Breast epithelium (tissue), 4 donors: ENCODE measurements at places on chromosomes 7 and 10. TPM values are rescaled to one million over a fixed set of nuclear protein-coding genes. Genes with fewer than 3 reads are reported as not detected.

The SEMA3E gene
- 13.5 TPM for total RNA-seq

The PLXNA4 gene
- total RNA-seq, result 26.2 TPM

The PON1 gene
- total RNA-seq, result 0.29 TPM

GRCh38 chr10:108631332-108631731 lies 1292.0 kb downstream of the XPNPEP1 start:
- H3K4me3 ChIP-seq, result no peak overlapping the region
- no peaks in the 10 kb centered on the region for H3K36me3 ChIP-seq
- no peaks in the 10 kb centered on the region for H3K27me3 ChIP-seq

- H3K4me3 ChIP-seq, result no peak overlapping the region
- peaks cover 4% of the 10 kb centered on the region for H3K36me3 ChIP-seq
- no peak for DNase-seq
- H3K27ac ChIP-seq, result no peak overlapping the region
- no peaks in the 10 kb centered on the region for H3K4me1 ChIP-seq
Observed at GRCh38 chr10:69007260-69007659, 18.7 kb downstream of the KIFBP start.

DNA sequence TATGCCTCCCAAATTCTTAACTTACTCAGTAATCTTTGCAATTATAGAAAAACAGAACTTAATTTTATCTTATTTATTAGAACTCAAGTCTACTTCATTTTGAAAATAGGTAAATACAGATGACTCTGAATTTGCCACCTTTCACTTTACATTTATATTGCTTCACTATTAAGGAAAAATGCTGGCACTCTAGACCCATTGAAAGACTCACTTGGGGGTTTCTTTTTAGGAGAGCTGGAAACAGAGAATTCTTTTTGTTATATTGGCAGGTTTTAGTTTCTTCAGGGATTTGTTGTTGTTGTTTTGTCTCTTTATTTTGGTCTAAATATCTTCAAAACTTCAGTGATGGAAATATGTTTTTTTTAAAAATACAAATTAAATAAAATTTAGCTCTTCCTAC lies 111.1 kb downstream of the RUNDC3B start:
- no peaks in the 10 kb centered on the region for H3K36me3 ChIP-seq
- no peak for DNase-seq
- H3K4me3 ChIP-seq, result no peak overlapping the region
- no peak overlapping the region for H3K27ac ChIP-seq
- H3K4me1 ChIP-seq, result no peaks in the 10 kb centered on the region

- H3K27ac ChIP-seq, result no peak overlapping the region
- no peak for DNase-seq
- H3K27me3 ChIP-seq, result no peaks in the 10 kb centered on the region
- no peaks in the 10 kb centered on the region for H3K4me1 ChIP-seq
- H3K36me3 ChIP-seq, result no peaks in the 10 kb centered on the region
- H3K4me3 ChIP-seq, result no peak overlapping the region
Observed at GRCh38 chr7:91710881-91711280, 169.6 kb downstream of the MTERF1 start.

DNA sequence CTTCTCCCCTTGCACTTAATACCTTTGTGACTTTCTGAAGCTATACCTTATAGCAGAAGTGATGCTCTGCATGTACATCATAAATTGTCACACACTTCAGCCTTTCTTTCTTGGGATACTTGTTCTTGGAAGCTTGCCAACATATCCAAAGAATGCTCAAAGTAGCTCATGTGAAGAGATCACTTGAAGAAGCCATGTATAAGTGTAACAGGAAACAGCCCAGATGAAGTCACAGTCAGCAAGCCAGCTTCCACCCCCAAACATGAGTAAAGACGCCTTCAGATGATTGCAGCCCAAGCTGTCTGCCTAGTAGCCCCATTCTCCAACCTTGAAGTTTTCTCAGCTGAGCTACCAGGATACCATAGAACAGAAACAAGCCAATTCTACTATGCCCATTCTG lies 50.9 kb downstream of the DGKB start:
- H3K27me3 ChIP-seq, result no peaks in the 10 kb centered on the region
- H3K4me3 ChIP-seq, result no peak overlapping the region
- no peaks in the 10 kb centered on the region for H3K36me3 ChIP-seq
- no peak for DNase-seq
- H3K27ac ChIP-seq, result no peak overlapping the region

The LEP gene
- total RNA-seq, result 41.6 TPM

GRCh38 chr10:87880336-87880735 lies 16.9 kb downstream of the PTEN start:
- DNase-seq, result no peak
- no peaks in the 10 kb centered on the region for H3K27me3 ChIP-seq
- no peak overlapping the region for H3K27ac ChIP-seq

DNA sequence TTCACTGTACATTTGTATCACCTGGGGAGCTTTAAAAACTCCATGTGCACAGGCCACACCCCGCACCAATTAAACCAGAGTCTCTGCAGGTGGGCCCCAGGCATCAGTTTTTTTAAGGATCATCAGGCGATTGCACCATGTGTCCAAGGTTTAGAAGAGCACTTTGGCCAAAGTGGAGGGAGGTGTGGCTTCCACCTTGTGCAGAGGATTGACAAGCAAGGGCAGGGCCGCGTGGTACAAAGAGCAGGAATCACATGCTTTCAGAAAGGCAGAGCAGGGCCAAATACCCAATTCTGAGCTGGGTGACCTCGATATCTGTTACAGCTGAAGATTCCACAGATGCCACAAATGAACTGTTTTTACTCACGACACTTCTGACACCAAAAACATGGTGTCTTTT lies 52.4 kb downstream of the NOC3L start:
- no peaks in the 10 kb centered on the region for H3K27me3 ChIP-seq
- H3K4me1 ChIP-seq, result no peaks in the 10 kb centered on the region

GRCh38 chr10:33214174-33214573 lies 120.3 kb downstream of the NRP1 start:
- no peaks in the 10 kb centered on the region for H3K4me1 ChIP-seq
- no peak overlapping the region for H3K4me3 ChIP-seq
- no peaks in the 10 kb centered on the region for H3K36me3 ChIP-seq
- no peak overlapping the region for H3K27ac ChIP-seq
- no peak for DNase-seq

The BET1 gene
- total RNA-seq, result 31.8 TPM

DNA sequence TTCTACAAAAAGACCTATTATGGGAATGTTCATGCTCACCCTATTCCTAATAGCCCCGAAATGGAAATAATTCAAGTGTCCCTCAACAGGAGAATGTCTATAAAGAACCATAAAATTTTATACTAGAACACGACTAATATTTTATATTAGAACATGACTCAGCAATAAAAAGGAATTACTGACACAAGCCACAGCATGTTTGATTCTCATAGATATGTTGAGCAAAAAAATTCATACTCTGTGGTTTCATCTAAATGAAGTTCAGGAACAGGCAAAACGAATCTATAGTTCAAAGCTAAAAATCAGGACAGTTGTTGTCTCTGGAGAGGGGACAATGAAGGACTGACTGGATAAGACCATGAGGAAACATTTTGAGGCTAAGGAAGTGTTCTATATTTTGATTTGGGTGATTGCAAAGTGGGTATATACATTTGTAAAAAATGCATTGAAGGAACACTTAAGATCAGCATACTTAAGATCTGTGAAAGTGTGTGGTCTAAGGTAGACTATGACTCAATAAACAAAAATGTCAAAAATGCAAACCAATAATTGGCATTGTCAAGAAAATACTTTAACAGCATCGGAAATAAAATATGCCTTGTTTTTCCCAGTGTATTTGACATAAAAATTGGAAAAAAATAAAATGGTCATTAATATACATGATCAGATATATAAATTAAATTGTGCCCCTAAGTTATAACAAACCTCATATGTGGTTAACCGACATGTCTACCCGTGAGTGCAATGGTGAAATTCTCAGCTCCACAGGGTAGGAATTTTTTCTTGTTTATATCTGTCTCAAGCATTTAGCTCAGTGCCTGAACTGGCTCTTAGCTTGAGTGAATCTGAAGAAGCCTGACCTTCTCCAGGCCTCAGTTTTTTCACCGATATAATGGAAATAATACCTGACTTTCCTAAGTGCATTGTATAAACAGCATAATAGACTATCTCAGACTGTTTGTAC lies 124.9 kb upstream of the CTTNBP2 start:
- DNase-seq, result no peak
- H3K27me3 ChIP-seq, result no peaks in the 10 kb centered on the region
- H3K4me1 ChIP-seq, result no peaks in the 10 kb centered on the region
- no peaks in the 10 kb centered on the region for H3K36me3 ChIP-seq
- H3K4me3 ChIP-seq, result no peak overlapping the region

- no peaks in the 10 kb centered on the region for H3K36me3 ChIP-seq
- no peaks in the 10 kb centered on the region for H3K27me3 ChIP-seq
- H3K4me1 ChIP-seq, result no peaks in the 10 kb centered on the region
- DNase-seq, result no peak
- H3K4me3 ChIP-seq, result no peak overlapping the region
Observed at GRCh38 chr7:29282819-29283414, 88.3 kb downstream of the CHN2 start.

The COL13A1 gene
- total RNA-seq, result 0.80 TPM
